ENCODE measurements at places on chromosomes 1 and 21.
A peak's percentile ranks its signal among the peaks of the same experiment; 100 is the strongest.

GRCh38 chr1:160371756-160372155 is 4.9 kb downstream of the NHLH1 start:
- no peak for DNase-seq

DNA sequence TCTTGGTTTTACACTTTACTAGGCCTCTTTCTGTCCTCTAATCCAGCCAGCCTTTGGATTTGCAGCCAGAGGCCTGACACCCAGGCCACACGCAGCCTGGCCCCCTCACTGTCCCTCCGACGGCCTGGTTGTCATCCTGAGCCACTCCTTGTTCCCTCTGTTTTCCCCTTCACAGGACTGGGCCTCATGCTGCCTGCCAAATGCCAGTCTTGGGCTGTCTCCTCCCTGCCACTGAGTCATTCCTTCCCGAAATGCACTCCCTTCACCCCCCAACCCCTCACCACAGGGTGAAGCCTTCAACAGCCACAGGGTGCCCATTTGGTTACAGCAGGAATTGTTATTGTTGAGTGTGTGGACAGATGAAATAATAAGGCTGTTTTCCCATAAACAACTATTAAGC is 21.3 kb downstream of the ACOT11 start:
- no peak for DNase-seq

DNA sequence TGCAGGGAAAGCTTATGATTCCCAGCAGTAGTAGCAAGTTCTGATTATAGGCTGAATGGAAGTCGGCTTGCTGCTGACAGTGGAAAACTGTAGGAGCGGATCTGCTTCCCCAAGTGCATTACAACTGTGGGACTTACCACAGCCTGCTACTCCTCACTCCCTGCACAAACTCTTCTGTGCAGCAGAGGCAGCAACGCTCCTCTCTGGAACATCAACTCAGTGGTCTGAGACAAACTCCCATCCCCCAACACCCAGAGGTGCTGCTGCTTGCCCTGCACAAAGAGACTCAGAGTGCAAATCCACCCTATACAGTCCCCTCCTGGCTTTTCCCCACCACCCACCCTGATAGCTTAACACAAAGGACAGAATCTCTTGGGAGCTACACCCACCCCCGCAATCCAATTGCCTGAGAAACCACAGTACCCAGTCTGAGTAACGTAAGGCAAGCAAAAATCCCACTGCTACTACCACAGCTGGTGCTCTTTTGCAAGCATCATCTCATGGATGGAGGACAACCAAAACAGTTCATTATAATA is 1455.2 kb downstream of the AMY1C start:
- no peak for DNase-seq

GRCh38 chr1:76876655-76877395 is 9.5 kb downstream of the ST6GALNAC5 start:
- no peak for DNase-seq

GRCh38 chr1:164155347-164155746 is 403.6 kb upstream of the PBX1 start:
- no peak for DNase-seq

DNA sequence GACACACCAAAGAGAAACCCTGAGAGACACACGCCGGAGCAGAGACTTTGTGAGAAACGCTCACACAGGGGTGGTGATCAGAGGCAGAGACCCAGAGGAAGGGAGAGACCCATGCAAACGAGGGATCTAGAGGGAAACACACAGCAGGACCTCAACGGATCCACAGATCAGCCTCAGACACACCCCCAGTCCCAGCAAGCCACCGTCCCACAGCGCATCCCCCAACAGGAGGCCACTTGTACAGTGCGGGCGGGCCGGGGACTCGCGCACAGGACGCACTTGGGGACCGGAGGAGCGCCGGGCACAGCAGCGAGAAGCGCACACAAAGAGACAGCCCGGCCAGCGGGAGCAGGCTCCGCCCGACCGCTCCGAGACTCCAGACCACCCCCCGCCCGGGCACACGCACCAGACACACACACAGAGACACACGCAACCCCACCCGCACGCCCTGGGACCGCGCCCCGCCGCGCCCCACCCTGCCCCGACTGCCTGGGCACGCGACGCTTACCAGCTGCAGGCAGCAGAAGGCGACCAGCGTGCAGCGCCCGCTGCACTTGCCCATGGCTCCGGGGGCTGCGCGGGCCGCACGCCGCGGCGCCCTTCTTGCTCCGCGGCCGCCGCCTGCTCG is 587 bp downstream of the NKAIN1 start:
- DNase-seq = no peak

DNA sequence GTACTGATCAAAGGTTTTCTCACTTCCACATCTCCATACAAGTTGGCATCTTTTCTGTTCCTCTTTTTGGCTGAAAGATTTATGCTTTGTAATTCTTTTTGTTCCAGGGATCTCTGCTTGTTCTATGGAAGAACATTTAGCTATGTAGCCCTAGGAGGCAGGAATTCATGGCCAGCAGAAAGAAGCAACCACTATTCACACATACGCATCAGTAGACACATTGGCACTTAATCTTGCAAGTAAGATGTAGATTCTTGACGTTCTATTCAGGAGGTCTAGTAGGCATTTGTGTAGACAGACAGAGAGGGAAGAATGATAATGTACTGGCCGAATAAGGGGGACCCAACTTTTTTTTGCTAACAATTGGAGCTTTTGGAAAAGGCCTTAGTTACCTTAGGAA is 336.0 kb downstream of the NUF2 start:
- DNase-seq = no peak

DNA sequence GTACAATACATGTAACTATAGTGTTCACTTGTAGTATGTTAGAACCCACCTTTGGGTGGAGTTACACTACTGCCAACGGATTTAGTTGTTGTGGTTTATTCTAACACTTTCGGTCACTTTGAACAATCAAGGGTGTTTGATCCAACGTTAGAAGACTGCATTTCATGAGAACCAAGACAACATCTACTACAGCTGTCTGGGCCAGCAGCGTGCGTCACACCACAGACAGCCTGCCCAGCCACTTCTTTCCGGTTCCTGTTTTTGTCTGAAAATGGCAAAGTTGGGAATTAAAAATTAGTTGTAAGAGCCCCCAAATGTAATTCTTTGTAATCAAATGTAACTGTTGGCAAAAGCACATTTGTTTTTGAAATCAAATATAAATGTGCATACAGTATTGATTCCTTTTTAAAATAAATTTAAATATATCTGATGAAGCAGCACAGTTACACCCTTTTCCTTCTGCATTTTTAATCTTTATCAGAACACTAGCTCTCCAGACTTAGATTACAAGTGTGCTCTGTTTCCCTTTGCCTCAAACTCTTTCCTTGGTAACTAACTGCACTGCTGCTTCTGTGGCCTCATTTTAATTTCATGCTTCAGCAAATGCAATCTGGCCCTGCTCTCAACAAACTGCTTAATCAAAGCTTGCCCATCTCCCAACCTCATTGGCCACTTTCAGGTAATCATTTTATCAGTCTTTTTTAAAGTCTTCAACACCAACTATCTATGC is 86.6 kb upstream of the DPH5 start:
- DNase-seq = peak; percentile 93

- no peak for DNase-seq
Observed at GRCh38 chr1:37325509-37326437, 148.6 kb upstream of the ZC3H12A start.

GRCh38 chr1:59455206-59455605 is 158.3 kb downstream of the FGGY start:
- no peak for DNase-seq

- no peak for DNase-seq
Observed at GRCh38 chr21:31606081-31606874, 53.2 kb upstream of the SOD1 start.

Data from CD4-positive, alpha-beta T cell treated with Interleukin-15 for 1 hour (primary cell).